ENCODE measurements at places on chromosomes 13 and 19. TPM values are rescaled to one million over a fixed set of nuclear protein-coding genes. Genes with fewer than 3 reads are reported as not detected.

The IGFL3 gene
- not detected for total RNA-seq

The NEK5 gene
- not detected for total RNA-seq

The LRRC25 gene
- total RNA-seq: not detected

The KRTDAP gene
- total RNA-seq: not detected

The DHX34 gene
- 23.3 TPM for total RNA-seq

The GPR12 gene
- not detected for total RNA-seq

The ZNF8 gene
- total RNA-seq: 4.5 TPM

The GPATCH1 gene
- 12.5 TPM for total RNA-seq

The F7 gene
- total RNA-seq: 0.30 TPM

The OR10H4 gene
- not detected for total RNA-seq

The UBE2L5 gene
- total RNA-seq: not detected

The PRTN3 gene
- not detected for total RNA-seq

The CYP4F3 gene
- not detected for total RNA-seq

Measured in activated CD8-positive, alpha-beta memory T cell treated with anti-CD3 and anti-CD28 coated beads for 36 hours (primary cell).